Skeletal muscle cell (primary cell): ENCODE measurements at places on chromosomes 2 and 18.
A peak's percentile ranks its signal among the peaks of the same experiment; 100 is the strongest.

DNA sequence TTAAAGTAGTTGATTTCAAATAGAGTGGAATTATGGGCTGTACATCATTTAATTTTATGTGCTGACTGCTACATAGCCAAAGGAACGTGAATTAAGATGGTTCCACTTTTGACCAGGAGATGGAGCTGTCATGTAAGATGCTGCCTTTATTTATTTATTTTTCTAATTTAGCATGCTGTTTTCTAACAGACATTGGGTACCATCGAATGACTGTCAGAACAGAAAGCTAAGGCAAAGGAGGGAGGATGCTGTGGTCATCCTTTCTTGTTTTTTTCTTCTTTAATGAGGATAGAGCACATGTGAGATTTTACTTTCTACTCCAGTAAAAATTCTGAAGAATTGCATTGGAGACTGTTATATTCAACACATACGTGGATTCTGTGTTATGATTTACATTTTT is at the start of gene SCN2A:
Gene SCN2A (plus strand): TSS at position 185 of the 400 bp plus-strand sequence. CDS start 56,410 bp downstream, outside the sequence.
- peak; percentile 17 for DNase-seq

- no peak for DNase-seq
Measured at GRCh38 chr2:242085941-242086621, 216.6 kb downstream of the RTP5 start.

GRCh38 chr2:223297788-223298187 is 245.8 kb downstream of the KCNE4 start:
- DNase-seq = no peak

GRCh38 chr2:100747551-100747950 is 72.4 kb upstream of the NPAS2 start:
- DNase-seq = no peak

- DNase-seq = no peak
Measured at GRCh38 chr2:59690849-59691248, 862.6 kb downstream of the BCL11A start.

GRCh38 chr2:212384027-212384426 is 154.6 kb downstream of the ERBB4 start:
- no peak for DNase-seq

- no peak for DNase-seq
Measured at GRCh38 chr2:8049851-8050571, 631.8 kb upstream of the ID2 start.

DNA sequence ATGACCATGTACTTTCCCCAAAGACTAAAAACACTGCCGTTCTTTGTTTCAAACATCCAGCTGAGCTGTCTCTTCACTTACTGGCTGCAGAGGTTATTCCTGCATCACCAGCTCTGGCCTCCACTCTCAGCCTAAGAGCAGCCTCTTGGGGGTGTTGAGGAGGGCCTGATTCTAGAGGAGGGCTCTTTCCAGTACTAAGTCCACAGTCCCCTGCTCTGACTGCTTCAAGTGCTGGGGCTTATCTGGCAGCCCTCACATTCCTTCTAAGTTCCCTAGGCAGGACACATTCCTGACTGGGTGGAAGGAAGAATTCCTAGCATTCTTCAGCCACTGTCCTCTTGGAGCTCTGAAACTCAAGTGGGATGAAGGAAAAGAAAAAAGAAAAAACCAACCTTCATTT is 32.9 kb upstream of the EHBP1 start:
- no peak for DNase-seq

DNA sequence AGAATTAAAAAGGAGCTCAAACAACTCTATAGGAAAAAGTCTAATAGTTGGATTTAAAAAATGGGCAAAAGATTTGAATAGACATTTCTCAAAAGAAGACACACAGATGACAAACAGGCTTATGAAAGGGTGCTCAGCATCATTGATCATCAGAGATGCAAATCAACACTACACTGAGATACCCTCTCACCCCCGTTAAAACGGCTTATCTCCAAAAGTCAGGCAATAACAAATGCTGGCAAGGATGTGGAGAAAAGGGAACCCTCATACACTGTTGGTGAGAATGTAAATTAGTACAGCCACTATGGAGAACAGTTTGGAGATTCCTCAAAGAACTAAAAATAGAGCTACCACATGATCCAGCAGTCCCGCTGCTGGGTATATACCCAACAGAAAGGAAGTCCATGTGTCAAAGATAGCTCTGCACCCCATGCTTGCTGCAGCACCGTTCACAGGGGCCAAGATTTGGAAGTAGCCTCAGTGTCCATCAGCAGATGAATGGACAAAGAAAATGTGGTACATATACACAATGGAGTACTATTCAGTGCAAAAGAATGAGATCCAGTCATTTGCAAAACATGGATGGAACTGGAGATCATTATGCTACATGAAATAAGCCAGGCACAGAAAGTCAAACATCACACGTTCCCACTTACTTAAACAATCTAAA is 46.7 kb upstream of the B3GNT7 start:
- DNase-seq = no peak

DNA sequence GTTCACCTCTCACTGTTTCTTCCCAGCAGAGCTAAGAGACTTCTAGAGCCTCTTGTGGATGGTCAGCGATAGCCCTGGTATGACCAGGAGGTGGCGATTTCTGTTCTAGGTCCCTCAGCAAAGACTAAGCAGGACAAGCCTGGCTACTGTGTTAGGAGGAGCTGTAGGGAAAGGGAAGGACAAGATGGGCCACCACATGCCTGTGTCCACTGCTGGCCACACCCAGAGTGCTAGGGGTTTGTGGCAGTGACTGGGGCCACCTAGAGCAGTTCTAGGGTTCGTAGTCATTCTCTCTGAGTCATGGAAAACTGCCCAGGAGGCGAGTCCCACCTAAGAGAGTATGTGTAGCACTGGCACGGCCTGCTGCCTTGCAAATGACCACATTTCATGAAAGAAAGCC is 179.4 kb downstream of the ALPK2 start:
- no peak for DNase-seq
